Cortex of kidney (tissue), 1 donor: ENCODE measurements at places on chromosomes 12 and 14.

DNA sequence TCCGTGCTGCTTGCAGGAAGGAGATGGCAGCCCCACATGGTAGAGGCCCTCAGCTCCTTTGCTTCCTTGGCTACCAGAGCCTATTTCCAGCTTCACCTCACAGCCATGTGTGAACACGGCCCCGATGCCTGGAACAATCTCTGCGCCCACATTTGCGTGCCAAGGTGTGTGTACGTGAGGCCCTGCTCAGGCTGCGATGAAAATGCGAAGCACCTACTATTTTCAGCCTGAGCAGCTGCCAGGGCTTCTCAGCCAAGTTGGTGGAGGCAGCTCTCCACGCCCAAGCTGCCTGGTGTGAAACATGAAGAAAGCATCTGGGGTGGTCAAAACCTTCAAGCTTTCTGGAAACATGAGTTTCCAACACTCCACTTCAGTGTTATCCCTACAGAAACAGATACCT, 177.8 kb upstream of the EGLN3 start:
- DNase-seq: no peak

DNA sequence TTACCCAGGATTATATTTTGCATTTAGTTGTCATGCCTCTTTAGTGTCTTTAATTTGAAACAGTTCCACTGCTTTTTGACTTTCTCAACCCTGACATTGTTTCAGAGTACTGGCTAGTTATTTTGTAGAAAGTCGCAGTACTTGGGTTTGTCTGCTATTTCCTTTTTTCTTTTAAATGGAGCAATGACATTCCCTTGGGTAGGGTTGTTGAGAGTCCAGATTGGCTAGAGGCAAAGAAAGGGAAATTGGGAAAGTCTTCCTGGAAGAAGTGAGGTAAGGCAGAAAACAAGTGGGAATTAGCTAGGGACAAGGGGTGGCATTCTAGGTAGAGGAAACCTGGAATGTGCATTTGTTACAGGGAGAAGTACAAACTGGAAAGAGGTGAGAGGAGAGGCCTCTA, 245.9 kb downstream of the EMP1 start:
- no peak for DNase-seq

DNA sequence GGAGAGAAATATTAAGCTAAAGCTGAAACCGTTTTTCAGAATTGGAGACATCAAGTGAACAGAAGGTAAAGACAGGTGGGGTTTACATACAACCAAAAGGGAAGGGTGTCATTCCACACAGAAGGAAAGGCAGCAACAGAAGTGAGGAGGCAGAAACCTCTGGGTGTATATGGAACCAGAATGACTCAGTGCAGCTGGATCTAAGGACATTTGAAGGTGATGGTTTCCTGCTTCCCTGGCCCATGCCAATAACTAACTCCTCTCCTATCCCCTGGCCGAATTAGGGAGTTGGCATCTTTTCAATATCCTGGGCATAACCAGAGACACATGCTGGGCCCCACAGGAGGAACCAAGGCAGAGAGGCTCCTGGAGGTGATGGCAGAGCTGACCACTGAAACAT, 8.4 kb downstream of the NCKAP5L start:
- no peak for DNase-seq

- DNase-seq: no peak
Observed at GRCh38 chr12:127640181-127640886, 626.6 kb upstream of the TMEM132C start.

GRCh38 chr14:56294128-56294527, 175.9 kb downstream of the PELI2 start:
- no peak for DNase-seq

- DNase-seq: no peak
Observed at GRCh38 chr12:131391399-131391798, 319.5 kb upstream of the SFSWAP start.

- no peak for DNase-seq
Observed at GRCh38 chr12:27015730-27016076, 1.5 kb upstream of the TM7SF3 start.

DNA sequence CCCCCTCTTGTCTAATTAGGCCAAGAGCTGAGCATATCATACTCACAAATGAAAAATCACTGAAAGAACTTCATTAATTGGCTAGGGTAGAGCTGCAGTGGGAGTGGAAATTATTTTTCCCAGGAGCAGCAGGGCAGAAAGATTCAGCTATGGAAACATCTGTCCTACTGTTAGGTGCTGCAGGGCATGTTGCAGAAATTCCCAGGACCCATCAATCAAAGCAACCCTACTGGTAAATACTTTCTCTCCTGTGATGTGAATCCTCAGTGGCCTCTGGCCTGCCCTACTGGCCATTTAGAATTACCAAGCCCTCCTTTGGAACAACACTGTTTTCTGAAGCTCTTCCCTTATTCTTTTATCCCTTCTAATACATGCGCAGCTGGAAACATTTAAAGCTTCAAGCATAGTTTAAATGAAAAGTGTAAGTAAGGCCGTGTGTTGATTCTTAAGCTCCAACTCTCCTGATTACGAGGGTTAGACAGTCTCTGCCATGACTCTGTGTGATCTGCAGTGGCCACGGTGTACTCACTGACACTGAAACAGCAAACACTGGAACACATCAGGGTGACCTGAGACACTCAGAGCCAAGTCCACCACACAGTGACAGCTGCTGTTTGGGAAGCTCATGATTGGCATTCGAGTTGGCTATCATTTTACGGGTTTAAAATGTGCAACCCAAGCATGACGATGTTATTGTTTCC, 62.6 kb upstream of the TMCC3 start:
- no peak for DNase-seq

- DNase-seq: no peak
Observed at GRCh38 chr14:52463375-52463774, 88.9 kb downstream of the TXNDC16 start.

GRCh38 chr14:44081146-44081545, 425.9 kb downstream of the FSCB start:
- no peak for DNase-seq

DNA sequence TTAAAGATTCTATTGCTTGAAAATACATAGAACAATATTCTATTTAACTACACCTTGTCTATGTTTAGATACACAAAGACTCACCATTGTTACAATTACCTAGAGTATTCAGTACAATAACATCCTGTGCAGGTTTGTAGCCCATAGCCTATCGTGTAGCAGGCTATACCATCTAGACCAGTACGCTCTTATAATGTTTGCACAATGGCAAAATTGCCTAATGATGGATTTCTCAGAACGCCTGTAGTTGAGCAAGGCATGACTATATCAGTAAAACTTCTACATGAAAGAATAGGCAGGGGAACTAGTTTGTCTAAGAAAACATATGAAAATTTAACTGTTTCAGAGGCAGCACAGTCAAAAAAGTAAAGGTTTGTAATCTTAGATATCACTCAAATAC, 375.9 kb downstream of the DAD1 start:
- no peak for DNase-seq

DNA sequence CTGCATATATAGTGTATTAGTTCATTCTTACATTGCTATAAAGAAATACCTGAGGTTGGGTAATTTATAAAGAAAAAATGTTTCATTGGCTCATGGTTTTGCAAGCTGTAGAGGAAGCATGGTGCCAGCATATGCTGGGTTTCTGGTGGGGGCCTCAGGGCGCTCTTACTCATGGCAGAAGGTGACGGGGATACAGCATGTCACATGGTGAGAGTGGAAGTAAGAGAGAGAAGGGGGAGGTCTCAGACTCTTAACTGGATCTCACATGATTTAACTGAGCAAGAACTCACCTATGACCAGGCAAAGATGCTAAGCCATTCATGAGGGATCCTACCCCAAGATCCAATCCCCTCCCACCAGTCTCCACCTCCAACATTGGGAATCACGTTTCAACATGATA, 15.9 kb upstream of the PAWR start:
- DNase-seq: no peak

DNA sequence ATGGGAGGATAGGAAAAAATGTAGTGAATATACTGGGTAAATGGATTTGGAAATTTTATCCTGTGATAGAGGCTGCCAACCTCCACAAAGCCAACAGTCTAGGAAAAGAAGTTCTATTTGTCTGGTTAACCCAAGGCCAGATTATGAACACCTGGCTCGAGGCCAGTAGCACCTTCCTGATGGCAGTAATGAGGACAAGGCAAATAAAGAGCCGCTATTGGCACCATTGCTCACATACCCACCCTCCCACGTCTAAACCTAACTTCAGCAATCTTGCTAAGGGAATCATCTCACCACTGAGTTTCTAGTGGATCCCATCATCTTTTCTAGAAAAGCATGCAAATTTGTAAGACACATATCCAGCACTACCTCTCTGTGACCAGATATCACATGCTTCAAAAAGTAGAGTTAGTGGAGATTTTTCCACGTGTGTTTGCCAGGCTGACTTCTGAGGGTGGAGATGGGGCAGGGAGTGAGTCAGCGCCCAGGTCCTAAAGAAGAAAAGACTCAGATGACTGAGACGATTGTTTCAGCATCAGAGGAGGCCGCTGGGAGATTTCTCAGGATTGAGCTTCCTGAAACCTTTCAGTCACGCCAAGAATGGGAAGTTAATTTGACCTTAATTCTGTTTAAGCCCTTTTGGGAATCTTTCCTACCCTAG, 362.9 kb downstream of the EMP1 start:
- DNase-seq: no peak

DNA sequence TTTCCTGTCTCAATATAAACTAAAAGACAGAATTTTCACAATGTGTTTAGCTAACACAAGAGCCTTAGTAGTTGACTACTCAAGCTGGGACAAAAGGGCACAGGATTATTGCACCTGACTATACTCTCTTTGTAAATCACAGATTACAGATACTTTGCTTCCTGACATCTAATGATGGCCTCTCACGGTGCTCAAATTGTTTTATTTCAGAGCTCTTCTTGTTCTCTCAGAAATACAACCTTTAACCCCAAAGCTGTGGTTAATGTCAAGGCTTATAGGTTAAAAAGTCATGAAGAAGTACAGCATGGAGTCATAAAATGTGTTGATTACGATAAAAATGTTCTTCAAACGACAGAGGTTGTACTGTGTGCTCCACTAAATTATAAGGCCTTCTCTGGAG, 89.9 kb upstream of the CPNE8 start:
- DNase-seq: no peak

DNA sequence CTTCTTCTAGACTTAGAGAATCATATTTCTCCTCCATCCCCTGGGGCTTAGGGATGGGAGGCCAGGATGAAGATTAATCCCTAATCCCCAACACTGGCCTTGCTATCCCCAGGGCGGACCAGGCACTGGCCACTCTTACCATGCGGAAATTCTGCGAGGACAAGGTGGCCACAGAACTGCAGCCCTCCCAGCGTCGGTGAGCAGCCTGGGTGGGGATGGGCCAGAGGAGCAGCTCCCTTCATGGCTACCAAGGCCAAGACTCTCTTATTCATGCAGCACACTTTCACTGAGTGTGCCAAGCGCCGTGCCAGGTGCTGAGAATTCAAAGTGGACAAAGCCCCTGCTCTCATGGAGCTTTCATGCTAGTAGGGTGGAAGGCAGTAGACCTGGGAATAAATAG, 7.0 kb downstream of the TNS2 start:
- no peak for DNase-seq

- DNase-seq: no peak
Observed at GRCh38 chr14:38158468-38158867, 49.2 kb upstream of the SSTR1 start.

DNA sequence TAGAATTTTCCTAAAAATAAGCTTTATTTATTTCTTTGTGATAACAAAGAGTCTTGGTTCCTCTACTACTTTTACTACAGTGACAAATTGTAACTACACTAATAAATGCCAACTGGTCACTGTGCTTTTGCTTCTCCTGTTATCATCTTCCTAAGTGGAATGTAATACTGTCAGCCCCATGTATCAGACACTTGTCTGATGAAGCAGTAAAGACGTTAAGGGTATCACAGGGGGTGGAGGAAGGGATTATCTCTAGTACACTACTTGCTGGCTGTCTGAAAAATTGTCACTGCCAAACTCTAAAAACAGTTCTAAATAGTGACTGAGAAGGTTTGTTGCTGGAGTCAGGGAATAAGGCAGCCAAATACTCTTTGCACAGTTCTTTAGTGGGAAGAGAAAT, 11.3 kb downstream of the ASB8 start:
- no peak for DNase-seq

GRCh38 chr12:89019439-89020120, 332.7 kb downstream of the DUSP6 start:
- no peak for DNase-seq

DNA sequence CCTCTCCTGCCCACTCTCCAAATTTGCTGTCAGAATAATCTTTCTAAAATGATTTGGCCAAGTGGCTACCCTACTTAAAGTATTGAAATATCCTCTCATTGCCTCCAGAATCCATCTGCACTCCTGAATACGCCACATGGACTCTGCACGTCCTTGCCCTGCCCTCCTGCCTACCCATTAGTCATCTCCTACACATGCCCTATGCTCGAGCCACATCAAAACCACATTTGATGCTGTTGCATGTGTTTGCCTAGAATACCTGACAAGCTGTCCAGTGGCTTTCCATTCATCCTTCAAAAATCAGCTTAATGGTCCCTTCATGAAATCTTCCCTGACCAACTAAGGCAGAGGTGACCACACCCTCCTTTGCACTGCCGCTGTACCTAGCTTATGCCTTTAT, 17.0 kb downstream of the VCPKMT start:
- DNase-seq: no peak

DNA sequence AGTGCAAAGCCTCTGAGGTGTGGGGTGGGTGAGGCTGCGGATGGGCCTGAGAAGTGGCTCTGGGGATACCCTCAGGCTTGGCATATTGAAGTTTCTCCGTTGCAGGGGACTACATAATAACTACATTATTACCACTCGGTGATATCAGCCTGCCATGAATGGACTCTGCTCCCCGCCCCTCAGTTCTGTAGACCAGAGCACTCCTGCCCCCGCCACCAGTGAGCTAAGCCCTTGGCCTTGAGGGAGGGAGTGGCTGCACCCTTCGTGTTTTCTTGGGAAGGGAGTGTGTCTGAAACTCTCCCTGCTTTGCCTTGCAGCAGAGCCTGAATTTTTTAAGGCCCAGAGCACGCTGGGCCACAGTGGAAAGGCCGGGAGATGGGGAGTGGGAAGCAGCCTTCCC, 1.7 kb downstream of the ORAI1 start:
- no peak for DNase-seq

DNA sequence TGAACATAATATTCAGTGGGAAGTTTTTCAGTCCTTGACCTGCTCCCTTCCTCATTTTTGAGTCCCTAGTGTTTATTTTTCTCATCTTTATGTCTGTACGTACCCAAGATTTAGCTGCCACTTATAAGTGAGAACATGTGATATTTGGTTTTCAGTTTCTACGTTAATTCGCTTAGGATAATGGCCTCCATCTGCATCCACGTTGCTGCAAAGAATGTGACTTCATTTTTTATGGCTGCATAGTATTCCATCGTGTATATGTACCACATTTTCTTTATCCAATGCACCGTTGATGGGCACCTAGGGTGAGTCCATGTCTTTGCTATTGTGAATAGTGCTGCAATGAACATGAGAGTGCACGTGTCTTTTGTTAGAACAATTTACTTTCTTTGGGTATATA, 30.3 kb downstream of the MIA2 start:
- DNase-seq: no peak
